Large intestine (tissue), 12 donors: ENCODE measurements at places on chromosomes 5 and 9. TPM values are rescaled to one million over a fixed set of nuclear protein-coding genes. Genes with fewer than 3 reads are reported as not detected.
A peak's percentile ranks its signal among the peaks of the same experiment; 100 is the strongest.

DNA sequence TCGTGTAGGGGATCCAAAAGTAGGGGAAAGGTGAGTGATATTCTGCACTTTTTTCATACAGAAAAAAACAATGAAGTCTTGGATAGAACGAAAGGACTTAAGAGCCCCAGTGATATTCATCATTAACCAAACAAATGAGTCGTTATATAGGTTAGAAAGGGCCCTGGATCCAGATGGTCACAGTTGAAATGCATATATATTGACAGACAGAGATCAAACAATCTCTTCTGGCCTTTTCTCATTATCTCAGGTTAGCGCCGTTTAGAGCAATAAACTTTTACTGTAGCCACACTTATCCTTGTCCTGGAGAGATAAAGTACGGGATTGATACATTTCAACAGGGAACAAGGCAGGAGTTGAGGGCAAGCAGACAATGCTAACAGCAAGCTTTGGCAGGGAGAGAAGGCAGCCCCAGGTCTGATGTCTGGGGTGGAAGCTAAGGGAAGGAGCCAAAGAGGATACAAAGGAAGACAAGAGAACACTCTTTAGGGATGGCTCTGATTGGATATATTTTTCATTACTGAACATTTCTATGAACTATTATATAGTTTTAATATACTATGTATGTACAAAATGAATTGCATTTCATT lies 77.0 kb downstream of the LIFR start:
- DNase-seq: peak; percentile 56

- DNase-seq: peak; percentile 13
Measured at GRCh38 chr5:117095346-117096332, 521.0 kb upstream of the SEMA6A start.

GRCh38 chr5:15506897-15507296 lies 6.9 kb downstream of the FBXL7 start:
- no peak for DNase-seq

DNA sequence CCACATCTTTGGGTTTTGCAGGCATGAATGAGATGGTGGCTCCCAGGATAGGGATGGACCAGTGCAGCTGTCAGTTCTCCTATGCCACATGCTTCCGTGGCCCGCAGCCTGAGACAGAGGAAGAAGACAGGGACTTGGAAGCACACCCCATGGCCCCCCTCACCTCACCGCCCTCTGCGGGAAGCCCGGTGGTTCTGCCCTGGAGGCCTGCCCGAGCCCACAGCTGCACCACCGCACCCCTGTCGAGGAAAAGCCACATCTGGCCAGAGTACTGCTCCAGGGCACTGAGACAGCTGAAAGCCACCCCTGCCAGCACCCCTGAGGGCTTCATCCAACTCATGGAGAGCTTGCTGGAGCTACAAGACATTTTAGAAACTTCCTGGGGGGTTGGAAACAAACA lies 7.6 kb upstream of the TRMT10B start:
- no peak for DNase-seq

Gene MZB1
- polyA plus RNA-seq: 1.3 TPM

Gene CCNH
- polyA plus RNA-seq: 45.2 TPM

DNA sequence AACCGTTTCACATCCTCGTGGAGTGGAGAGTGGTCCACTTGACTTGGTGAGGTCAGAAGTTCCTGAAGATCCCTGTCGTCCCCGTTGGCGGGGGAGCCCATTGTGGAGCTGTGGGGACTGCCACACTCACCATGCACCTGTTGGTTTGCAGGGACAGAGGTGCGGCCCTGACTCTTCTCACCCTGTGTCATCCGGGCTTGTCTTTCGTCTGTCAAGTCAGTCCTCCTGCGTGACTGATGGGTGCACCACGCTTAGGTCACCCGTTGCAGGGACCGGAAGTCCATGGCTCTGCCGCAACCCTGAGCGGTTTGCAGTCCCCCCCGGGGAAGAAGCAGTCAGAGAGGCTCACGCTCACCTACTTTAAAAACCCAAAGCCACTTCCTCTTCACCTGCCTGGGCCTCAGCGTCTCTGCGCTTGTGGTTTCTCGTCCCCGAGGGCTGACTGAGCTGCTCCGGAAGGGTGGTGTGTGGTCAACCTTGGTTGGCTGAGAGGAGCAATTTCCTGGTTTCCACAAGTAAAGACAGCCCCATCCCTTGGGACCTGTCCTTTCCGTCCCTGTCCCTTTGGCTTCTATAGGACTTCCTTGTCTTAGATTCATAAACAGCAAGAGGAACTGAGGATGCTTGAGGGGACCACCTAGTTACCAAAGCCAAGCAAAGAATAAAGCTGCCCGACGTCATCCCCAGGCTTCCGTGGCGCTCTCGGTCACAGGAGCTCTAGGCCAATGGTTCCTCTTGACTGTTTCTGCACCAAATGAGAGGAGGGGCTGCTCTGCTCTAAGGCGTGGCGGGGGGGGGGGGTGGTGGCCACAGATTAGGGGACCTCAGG lies 53.2 kb downstream of the USP20 start:
- peak; percentile 39 for DNase-seq

GRCh38 chr5:168979135-168979534 lies 321.8 kb downstream of the SLIT3 start:
- DNase-seq: no peak

Gene PLAA
- 24.3 TPM for polyA plus RNA-seq

- no peak for DNase-seq
Measured at GRCh38 chr5:31362931-31363568, 168.8 kb downstream of the DROSHA start.

GRCh38 chr5:321726-322251 lies 275 bp downstream of the AHRR start:
- no peak for DNase-seq

GRCh38 chr5:119795768-119796167 lies 166.4 kb downstream of the FAM170A start:
- no peak for DNase-seq

- no peak for DNase-seq
Measured at GRCh38 chr5:101877451-101877850, 418.6 kb downstream of the SLCO4C1 start.

Gene MSMP
- polyA plus RNA-seq: 0.61 TPM

Gene IFNA13
- 0.12 TPM for polyA plus RNA-seq

DNA sequence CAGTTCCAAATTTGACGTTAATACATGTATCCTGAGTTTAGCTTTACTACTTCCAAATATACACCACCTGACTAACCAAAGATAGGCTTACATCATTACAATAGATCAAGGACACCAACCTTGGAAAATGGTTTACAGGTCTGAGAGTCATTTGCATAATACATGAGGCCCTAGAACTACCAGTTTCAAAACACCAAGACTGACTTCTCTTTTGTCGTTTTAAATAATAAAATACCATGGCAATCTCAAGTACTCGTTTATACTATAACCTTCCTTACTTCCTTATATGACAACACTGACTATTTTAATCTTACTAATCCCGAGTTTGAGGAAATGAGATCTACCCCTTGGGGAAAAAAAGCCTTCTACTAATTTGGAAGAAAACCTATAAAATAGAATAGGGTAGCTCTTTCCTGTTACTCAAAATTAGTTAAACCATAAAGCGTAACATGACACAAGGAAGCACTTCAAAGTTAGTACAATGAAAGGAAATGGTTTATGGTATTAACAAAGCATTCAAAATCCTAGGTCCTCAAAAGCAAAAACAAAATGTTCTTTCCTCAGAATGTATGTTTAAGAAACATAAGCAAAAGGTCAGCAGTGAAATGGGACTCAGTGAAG lies 42.1 kb downstream of the UBQLN1 start:
- no peak for DNase-seq

GRCh38 chr9:26326563-26326962 lies 566.0 kb downstream of the CAAP1 start:
- peak; percentile 18 for DNase-seq

DNA sequence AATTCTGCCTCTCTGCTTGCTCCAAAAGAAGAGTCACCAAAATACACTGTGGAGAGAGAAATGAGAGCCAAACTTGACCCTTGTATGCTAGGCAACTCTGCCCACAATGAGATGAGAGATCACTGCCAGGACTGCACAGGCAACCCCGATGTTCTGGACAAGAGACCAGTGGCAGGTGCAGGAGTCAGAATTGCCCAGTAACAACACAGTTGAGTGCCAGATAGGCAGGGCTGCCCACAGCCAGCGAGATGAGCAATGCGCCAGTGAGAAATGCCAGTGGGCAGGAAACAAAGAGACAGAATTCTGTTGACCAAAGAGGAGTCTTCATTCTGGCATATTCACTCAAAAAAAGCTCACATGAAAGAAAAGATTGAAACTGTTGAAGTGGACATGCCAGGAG lies 570.7 kb downstream of the CAAP1 start:
- DNase-seq: no peak
